ENCODE measurements at places on chromosomes 1 and 21. TPM values are rescaled to one million over a fixed set of nuclear protein-coding genes. Genes with fewer than 3 reads are reported as not detected.
A peak's percentile ranks its signal among the peaks of the same experiment; 100 is the strongest.

- DNase-seq = no peak
These were observed 10.2 kb downstream of the KMO start for GRCh38 chr1:241542199-241542907.

DNA sequence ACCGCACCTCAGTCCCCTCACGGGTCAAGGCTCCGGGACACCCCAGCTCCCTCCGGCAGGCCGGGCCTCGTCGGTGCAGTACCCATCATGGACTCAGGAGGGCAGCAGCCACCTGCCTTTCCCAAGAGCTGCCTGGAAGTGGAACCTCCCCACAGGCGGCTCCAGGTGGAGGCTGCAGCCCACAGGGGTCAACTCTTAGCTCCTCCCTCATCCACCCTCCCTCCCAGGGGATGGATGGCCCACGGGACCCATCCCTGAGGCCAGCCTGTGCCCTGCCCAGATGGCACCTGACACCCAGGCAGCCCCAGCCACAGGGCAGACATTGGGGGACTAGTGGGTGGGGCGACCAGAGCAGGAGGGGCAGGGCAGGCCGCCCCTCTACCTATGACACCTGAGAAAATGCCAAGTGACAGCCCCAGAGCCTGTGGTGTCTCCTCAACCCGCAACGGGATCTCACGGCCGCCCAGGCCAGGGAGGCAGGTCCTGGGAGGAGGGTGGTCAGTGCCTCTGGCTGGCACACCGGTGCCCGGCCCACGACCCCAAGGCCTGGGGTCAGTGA, 1.2 kb upstream of the ARHGEF16 start:
- peak; percentile 82 for DNase-seq

GRCh38 chr1:20790785-20791184, 3.7 kb upstream of the HP1BP3 start:
- DNase-seq = no peak

DNA sequence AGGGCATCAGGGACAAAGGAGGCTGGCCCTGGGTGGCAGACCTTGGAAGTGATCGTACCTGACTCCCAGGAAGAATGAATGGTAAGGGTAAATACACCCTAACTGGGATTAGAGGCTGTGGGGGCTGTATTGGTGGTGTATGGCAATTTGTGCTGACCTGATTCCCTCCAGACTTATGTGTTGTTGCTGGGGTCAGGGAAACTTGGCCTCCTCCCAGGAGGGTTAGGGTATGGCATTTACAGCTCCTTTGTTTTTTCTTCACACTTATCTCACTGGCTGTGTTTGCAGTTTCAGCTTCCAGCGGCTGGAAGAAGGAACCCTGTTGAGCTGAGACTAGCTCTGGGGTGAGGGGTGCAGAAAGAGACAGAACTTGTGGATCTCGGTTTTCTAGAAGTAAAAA, 8.2 kb downstream of the VANGL1 start:
- no peak for DNase-seq

DNA sequence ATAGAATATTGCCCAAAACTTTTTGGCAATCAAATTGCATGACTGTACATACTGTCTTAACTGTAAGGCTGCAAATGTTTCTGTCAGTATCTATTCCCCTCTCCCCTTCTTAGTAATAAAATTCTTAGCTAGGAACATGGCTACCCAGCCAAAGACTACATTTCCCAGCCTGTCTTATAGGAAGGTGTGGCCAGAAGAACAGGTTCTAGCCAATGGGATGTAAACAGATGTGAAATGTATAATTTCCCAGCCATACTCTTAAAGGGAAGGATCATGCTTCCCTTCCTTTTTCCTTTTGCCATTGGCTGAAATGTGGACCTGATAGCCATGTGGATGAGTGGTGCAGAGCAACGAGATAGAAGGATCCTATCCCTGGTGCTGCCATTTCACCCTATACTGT, 7.0 kb upstream of the HIVEP3 start:
- DNase-seq = no peak

GRCh38 chr1:154765970-154766369, 104.1 kb downstream of the KCNN3 start:
- DNase-seq = no peak

DNA sequence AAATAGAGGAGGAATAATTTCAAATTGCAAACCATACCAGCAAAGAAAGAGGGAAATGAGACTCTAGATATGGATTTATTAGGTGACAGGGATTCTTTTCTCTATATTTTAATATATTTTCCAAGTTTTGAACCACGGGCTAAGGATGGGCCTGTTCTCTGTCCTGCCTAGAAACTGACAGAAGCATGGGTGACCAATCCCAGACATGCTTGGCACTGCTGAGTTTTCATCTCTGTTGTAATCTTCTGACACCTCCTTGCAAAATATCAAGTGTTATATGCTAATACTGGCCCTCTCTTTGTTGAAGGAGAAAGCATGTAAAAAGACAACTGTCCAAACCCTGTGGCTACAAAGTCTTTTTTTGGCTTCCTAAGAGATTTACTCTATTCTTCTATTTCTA, 774 bp upstream of the ANGPTL7 start:
- no peak for DNase-seq

GRCh38 chr1:52305417-52306226, 60.4 kb downstream of the CC2D1B start:
- no peak for DNase-seq

DNA sequence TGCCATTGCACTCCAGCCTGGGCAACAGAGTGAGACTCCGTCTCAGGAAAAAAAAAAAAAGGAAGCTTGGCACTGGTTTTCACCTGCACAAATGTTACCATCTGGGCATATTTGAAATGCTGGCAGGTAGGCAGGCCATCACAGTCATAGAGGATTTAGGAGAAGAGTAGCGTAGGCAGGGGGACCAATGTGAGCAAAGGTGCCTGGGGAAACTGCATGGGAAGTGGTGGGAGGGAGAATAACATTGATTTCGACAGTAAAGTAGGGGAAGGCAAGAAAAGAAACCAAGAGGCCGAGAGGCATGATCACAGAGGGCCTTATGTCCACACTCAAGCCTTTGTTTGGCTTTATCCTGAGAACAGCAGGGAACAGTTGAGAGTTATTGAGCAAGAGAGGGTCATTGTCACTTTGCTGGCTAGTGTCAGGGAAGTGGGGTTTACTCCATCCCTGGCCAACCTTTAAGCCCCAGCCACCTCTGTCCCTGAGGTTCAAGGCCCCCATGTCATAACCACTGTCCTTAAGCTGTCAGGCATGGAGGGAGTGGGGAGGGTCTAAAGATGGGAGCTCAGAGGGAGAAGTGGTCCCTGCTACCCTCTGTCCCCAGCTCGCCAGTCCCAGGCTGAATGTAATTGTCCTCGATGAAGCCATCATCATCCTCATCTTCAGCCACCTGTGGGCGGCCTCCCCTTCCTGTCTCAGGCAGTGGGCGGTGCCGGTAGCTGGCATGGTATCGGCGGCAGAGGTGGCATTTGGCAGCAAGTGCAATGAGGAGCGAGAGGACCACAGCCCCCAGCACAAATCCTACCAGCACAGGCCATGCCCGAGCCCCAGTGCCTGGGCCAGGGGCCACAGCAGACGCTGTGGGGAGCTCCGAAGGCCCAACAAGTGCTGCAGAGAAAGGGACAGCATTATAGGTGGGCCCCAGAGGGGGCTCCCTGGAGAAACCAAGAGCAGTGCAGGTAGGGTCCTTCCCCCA, 2.9 kb downstream of the C1orf210 start:
- DNase-seq = no peak

- DNase-seq = no peak
These were observed 69.7 kb upstream of the WNT4 start for GRCh38 chr1:22212400-22213233.

LRRC39 gene
- total RNA-seq = 1.8 TPM

TCP10L gene
- 0.18 TPM for total RNA-seq

DIO1 gene
- total RNA-seq = not detected

TIAM1 gene
- 94.2 TPM for total RNA-seq

PDE9A gene
- total RNA-seq = 26.1 TPM

All from ureter (tissue), 1 donor.